ENCODE measurements at places on chromosomes 2 and 18.
A peak's percentile ranks its signal among the peaks of the same experiment; 100 is the strongest.

- no peak for DNase-seq
These were observed 132.5 kb upstream of the OSR1 start for GRCh38 chr2:19490846-19491435.

- no peak for DNase-seq
These were observed 109.6 kb upstream of the SNTG2 start for GRCh38 chr2:841036-841435.

DNA sequence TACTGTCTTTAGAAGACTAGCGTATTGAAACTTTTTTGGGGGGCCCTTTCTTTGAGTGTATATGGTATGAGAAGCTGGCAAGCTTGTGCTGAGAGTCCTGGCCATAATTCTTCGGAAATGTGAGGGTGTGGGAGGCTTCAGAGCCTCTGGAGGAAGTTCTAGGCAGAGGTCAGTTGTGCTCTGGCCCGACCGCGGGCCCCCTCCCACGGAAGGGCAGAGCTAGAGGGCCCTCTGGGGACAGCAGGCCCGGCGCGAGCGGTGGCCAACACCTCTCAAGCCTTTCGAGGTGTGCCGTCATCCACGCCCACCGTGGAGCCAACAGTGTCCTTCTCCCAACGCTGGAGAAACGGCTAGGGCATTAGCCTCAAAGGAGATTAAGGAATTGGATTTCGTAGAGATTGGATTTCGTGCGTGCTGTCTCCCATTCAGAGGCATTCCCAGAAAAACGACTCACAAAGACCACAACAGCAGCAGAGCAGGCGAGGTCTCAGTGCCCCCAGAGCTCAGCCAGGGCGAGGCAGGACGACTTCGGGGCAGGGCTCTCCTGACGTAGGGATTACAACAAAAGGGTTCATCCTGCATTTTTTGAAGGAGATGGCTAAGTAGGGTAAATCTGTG lies 2.2 kb upstream of the MTCL1 start:
- no peak for DNase-seq

DNA sequence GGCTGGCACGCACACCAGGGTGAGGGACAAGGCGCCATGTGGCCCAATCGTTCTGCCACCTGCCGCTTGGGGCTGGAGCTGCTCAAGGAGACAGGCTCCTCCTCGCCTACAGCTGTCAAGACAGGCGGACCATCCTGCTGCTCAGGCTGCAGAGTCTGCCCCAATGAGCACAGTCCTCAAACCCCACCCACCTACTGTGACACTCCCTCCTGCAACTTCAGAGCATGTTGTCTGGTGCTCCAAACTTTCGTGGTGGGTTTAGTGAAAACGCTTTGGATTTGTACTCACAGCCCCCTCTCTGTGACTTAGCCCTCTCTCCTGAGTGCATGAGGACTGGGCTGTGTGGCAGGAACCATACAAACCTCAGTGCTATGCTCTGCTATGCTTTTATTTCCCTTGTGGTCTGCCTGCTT lies 23.2 kb upstream of the SLC35F6 start:
- no peak for DNase-seq

- no peak for DNase-seq
These were observed 31.9 kb upstream of the RPIA start for GRCh38 chr2:88659538-88659915.

DNA sequence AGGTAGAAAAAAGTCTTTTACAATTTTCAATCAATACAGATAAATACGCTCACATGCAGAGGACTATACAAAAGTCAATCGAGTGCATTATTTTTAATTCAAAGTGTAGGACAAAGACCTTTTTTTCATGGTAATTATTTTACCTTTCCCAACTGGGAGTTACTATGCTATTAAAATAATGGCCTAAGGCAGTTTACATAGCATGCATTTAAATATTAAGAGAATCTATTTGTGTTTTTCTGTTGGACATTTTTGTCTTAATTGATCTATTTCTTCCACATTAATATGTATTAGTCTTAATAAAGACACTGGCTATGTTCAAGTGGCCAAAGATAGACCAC lies 130.2 kb upstream of the MAP3K20 start:
- DNase-seq: no peak

DNA sequence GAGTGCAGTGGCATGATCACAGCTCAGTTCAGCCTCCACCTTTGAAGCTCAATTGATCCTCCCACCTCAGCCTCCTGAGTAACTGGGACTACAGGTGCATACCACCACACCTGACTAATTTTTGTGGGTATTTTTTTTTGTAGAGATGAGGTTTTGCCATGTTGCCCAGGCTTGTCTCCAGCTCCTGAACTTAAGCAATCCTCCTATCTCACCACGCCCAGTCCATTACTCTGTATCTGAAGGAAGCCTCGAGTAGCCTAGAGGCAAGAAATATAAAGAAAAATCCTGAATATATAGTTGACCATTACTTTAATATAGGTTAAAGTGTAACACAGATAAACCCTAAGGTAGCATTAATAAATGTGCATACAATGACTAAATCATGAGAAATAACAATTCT lies 686.8 kb upstream of the PIK3C3 start:
- no peak for DNase-seq

DNA sequence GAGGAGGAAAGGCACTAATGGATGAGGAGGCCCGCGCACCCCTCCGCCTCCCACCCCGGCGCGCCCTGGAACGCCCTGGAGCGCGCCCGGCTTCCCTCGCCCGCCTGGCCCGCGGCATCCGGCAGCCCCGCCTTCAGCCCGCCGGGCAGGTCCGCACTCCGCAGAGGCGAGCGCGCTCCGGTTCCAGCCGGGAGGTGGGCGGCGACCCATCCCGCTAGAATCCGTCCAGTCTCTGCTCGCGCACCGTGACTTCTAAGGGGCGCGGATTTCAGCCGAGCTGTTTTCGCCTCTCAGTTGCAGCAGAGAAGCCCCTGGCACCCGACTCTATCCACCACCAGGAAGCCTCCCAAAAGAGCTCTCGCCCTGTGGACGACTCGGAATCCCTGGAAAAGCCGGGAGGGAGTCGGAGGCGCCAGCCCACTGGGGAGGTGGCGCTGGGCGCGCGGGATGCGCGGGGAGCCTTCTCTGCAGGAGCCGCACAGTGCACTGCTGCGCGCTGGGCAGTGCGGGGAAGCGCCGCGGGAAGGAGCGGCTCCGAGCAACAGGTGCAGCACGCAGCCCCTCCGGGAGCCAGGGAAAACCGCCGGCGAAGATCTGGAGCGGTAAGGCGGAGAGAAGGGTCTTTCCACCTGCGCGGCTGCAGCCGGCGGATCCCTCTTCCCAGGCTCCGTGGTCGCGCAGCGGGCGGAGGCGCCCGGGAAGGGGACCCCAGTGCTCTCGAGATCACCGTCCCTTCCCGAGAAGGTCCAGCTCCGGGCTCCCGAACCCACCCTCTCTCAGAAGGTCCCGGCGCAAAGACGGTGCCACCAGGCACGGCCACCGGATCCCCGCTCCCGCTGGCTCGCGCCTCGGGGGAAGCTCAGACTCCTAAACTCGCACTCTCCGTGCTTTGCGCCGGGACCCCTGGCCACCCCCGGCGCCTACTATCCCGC lies at the start of gene GALR1:
TSS of gene GALR1 (plus strand) at position 280 of the 932 bp plus-strand sequence. CDS start 701 bp downstream, outside the sequence.
- no peak for DNase-seq

DNA sequence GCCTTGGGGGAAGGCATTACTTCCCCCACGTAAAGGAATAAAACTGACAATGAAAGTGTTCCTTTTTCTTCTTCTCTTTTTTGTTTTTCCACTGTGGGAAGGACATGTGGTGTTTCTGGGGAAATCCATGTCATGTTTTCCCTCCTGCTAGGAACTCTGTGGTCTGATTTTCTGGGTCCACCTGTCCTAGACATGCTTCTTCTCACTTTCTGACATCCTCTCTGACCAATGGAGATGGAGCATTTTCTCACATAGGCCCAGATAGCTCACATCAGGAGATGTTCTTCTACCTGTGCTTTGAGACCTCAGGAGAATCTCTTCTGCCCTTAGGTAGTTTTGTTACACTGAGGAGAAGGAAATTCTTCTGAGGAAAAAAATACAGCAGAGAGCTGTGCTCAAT lies 252.0 kb upstream of the SIX3 start:
- no peak for DNase-seq

DNA sequence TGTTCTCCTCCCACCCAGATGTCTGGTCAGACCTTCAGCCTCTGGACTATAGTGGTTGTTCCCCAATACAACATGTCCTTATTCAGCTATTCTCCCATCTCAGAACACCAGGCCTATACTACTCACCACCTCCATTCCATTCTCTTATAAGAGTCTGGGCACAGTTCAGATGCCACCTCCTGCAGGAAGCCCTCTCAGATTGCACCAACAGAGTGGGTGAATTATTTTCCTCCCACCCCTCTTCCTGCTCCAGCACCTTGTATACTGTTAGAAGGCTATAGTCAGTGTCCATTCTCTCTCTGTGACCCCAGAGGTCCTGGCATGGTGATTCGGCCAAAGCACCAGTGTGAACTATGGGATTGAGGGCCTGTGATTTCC lies 204.6 kb downstream of the GLI2 start:
- DNase-seq: no peak

DNA sequence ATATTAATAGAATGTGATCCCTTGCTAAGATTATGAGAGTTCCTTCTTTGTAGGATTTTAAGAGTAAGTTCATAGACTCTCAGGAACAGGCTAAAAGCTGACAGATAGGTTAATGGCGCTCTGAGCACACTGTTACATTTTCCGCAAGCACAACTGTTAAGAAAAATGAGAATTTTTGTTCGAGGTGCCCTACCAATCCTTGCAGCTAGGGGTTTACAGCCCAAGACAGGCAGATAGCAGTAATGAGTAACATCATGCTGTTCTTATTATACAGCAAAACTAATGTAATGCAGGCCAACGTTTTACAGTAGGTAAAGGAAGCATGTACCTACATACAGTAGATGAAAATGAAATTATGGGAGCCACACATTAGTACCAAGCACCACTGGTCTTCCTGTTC lies 11.2 kb upstream of the BOD1L2 start:
- DNase-seq: no peak

GRCh38 chr18:21489119-21489750 lies 111.3 kb downstream of the ESCO1 start:
- DNase-seq: peak; percentile 1

DNA sequence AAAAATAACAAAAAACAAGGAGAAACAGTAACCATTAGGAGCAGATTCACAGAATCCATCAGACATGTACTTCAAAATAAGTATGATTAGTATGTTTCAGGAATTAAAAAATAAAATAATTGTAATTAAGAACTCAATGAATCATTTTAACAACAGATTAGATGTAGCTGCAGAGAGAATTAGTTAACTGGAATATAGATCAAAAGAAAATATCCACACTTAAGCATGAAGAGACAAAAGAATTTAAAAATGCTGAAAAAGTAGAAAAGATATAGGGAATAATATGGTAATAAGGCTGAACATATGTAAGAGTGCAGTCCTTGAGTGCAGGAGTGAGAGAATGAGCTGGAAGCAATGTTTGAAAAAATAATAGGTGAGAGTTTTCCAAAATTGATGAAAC lies 24.1 kb upstream of the OR6B3 start:
- no peak for DNase-seq

DNA sequence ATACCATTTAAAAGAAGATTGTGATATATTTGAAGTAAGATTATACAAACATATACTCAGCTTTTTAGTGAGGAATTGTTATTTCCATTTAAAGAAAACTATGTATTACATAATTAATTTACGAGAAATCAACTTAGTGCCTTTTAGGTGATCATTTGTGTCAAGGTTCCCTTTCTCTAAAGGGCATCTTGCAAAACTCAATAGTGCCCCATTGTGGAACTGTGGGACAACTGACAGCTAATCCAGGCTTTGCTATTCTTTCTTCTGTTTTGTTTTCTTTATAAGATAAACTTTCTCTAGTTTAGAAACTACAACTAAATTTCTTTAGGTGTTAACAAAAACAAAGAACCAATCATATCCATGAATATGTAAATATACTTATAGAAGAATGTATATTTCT lies 24.3 kb upstream of the VIT start:
- DNase-seq: no peak

GRCh38 chr2:33437815-33438214 lies 38.6 kb upstream of the RASGRP3 start:
- DNase-seq: no peak

DNA sequence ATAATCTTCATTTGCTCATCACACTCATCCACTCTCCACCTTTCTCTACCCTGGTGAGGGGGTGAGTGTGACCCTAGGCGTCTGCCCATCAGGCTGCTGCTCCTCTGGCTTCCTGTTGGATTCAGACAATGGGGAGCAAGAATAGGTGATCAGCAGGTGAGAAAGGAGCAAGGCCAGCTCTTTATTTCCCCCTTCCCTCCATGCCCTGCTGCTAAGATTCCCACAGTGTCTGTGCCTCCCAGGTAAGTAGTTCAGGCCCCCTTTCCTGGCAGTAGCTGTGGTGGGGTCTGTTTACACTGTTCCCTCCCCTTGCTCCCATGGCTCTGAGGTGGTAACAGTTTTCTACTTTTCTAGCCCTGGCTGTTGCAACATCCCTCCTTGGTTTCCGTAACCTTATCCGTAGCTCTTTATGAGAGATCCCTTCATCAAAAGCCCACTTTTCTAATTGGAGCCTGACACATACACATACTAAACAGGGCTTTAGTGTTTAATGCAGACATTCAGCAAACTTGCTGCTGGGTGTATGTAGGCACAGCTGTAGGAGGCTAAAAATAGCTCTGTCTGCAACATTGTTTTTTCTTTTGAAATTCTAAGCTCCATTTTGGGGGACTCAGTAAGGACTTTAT lies 27.5 kb downstream of the MAP2 start:
- no peak for DNase-seq

DNA sequence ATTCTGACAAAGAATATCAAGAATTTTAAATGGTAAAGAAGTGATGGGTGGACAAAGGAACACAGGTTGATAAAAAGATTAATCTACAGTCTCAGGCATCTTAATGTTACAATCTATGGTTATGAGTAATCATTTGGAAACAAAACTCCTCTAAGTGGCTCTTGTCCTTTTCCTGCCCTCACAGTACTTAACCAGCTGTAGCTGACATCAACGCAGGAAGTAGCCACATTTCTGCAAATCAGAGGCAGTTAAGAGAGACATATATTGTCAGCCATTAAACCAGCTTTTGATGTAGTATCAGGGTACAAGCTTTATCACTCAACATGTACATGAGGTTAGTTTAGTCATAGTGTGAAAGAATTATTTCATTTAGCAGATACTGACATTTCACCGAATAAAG lies 244.6 kb downstream of the NR4A2 start:
- DNase-seq: no peak

DNA sequence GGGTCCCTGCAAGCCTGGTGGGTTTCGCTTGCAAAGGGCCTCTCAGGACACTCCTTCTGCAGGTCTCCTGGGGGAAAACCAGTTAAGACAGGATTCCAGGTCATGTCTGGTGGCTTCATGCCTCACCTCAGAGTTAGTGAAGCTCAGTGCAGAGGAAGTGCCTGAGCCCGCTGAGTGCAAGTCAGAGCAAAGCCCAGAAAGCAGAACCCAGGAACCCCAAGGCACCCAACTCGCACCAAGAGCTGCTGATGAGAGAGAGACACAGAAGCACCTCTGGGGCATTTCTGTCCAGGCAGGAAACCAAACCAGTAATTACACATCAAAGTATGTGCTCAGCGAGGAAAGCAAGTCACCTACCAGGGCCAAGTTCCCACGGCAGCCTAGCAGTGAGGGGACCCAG lies 78.4 kb downstream of the ARHGEF4 start:
- no peak for DNase-seq

- no peak for DNase-seq
These were observed 29.7 kb upstream of the FAHD2A start for GRCh38 chr2:95372845-95373244.

- no peak for DNase-seq
These were observed 1237.3 kb upstream of the FAM98A start for GRCh38 chr2:34836361-34836760.
